ENCODE measurements at places on chromosomes 4 and X. TPM values are rescaled to one million over a fixed set of nuclear protein-coding genes. Genes with fewer than 3 reads are reported as not detected.

Gene OTUD6A
- total RNA-seq, result not detected

Gene TRAM1L1
- 0.50 TPM for total RNA-seq

Gene SMIM43
- total RNA-seq, result 0.26 TPM

Gene EDNRA
- 8.1 TPM for total RNA-seq

Gene KLHL2
- total RNA-seq, result 24.4 TPM

Gene NPNT
- not detected for total RNA-seq

Gene EIF2S3
- 202 TPM for total RNA-seq

Gene SPANXN3
- not detected for total RNA-seq

Gene EGF
- 0.13 TPM for total RNA-seq

Gene FGFBP1
- total RNA-seq, result not detected

Gene CXorf38
- total RNA-seq, result 7.8 TPM
